ENCODE measurements at places on chromosomes 3 and 15. TPM values are rescaled to one million over a fixed set of nuclear protein-coding genes. Genes with fewer than 3 reads are reported as not detected.
A peak's percentile ranks its signal among the peaks of the same experiment; 100 is the strongest.

The LXN gene
- 7.6 TPM for polyA plus RNA-seq

The PRICKLE2 gene
- not detected for polyA plus RNA-seq

The ROBO2 gene
- not detected for polyA plus RNA-seq

The CCR3 gene
- polyA plus RNA-seq: 0.44 TPM

The REC114 gene
- polyA plus RNA-seq: not detected

DNA sequence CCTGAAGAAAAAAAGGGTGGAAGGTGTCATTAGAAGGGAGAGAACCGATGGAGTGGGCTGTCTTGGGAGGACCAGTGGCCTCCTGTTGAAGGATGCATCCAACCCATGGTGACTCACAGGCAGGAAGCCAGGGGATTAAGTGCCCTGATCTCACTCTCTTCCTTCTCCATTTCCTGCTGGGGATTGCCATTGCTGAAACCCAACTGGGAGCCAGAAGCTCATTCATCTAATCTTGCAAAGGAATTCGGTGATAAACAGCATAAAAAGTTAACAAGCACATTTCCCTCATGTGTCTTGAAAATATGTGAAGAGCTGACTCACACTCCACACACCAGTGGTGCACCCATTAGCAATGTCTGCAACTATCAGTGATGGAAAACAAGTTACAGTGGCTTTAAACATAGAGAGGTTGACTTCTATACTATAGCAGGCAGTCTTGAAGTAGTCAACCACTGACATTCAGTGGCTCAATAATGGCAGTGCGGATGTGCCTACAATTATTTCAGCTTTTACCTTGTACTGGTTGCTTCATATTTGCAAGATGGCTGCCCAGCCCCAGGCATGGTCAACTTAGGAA lies 12.8 kb upstream of the CSRNP1 start:
- peak overlapping the region; percentile 88 for H3K27ac ChIP-seq
- peak overlapping the region; percentile 13 for H3K4me3 ChIP-seq
- peak; percentile 68 for DNase-seq
- no peaks in the 10 kb centered on the region for H3K27me3 ChIP-seq
- peaks cover 45% of the 10 kb centered on the region for H3K4me1 ChIP-seq

GRCh38 chr15:66252685-66253417 lies 699 bp downstream of the MEGF11 start:
- peaks cover 89% of the 10 kb centered on the region for H3K27me3 ChIP-seq
- no peak overlapping the region for H3K27ac ChIP-seq
- peak overlapping the region; percentile 33 for H3K4me3 ChIP-seq

DNA sequence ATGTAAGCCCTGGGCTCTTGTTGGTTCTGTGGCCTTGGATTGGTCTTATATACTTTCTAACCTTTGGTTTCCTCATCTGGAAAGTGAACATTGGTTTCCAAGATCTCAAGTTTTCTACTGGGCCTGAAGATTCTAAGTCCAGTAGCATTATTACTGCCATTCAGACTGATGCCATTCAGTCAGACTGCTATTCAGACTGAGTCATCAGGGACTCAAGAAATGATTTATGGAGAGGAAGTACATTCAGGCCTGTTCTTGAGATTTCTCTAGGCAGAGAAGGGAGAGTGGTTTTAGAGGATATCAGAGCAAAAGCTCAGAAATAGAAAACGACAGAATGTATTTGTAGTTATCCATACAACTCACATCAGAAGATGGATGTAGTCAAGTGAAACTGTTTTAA lies 557.2 kb downstream of the NR2F2 start:
- H3K27ac ChIP-seq: no peak overlapping the region
- no peak for DNase-seq
- H3K4me3 ChIP-seq: no peak overlapping the region
- H3K27me3 ChIP-seq: peaks cover 1% of the 10 kb centered on the region
- H3K36me3 ChIP-seq: no peaks in the 10 kb centered on the region
- no peaks in the 10 kb centered on the region for H3K4me1 ChIP-seq

DNA sequence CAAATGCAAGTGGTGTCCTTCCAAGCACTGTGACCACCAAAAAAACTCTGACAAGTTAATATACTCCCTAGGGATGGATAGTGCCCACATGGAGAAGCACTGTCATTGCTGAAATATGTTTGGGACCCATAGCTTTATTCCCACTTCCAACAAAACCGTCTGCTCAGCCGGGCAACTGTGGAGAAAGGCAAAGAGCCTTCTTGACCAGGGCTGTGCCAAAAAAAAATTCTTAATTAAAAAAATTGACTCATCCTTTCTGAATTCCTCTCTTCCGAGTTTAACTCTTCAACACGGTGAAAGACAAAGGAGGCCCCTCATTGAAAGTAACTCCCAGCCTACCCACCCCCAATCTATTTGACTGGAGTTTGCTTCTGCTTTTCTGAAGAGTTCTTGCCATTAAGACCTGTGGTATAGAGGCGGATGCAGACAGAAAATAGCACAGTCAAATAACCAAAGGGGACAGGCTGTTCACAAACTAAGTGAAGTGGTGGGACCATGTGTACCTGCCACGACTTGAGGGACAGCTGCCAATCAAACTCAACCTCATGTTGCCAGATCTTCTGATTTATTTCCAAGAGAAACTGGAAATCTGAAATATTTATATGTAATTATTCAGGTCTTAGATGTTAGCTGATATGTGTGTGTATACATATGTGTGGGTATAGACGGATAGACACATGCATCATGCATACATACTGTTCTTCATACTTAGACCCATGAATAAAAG lies 135.4 kb upstream of the PFN2 start:
- DNase-seq: no peak
- H3K27ac ChIP-seq: no peak overlapping the region
- H3K4me3 ChIP-seq: no peak overlapping the region
- no peaks in the 10 kb centered on the region for H3K36me3 ChIP-seq
- no peaks in the 10 kb centered on the region for H3K4me1 ChIP-seq
- H3K27me3 ChIP-seq: no peaks in the 10 kb centered on the region

- no peak overlapping the region for H3K4me3 ChIP-seq
- no peaks in the 10 kb centered on the region for H3K36me3 ChIP-seq
- DNase-seq: no peak
- no peak overlapping the region for H3K27ac ChIP-seq
Measured at GRCh38 chr15:48842501-48842900, 31.6 kb upstream of the CEP152 start.

DNA sequence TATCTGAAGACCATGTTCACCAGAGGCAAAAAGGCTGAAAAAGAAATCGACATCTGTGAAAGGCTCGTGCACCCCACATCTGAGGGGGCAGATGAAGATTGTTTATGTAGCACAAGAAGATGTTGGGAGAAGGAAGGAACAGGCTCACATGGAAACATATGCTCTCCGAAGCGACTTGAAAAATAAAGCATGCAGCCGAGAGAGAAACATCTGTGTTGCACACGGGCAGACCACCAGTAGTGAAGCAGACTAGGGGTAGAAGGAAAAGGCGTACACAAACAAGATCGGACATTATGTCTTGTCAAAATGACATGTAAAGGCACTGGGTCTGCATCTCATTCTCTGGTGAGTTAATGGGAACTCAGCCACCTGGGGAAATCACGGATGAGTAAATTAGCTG lies 356.5 kb downstream of the ZIC4 start:
- H3K36me3 ChIP-seq: no peaks in the 10 kb centered on the region
- no peak overlapping the region for H3K27ac ChIP-seq
- no peaks in the 10 kb centered on the region for H3K27me3 ChIP-seq

DNA sequence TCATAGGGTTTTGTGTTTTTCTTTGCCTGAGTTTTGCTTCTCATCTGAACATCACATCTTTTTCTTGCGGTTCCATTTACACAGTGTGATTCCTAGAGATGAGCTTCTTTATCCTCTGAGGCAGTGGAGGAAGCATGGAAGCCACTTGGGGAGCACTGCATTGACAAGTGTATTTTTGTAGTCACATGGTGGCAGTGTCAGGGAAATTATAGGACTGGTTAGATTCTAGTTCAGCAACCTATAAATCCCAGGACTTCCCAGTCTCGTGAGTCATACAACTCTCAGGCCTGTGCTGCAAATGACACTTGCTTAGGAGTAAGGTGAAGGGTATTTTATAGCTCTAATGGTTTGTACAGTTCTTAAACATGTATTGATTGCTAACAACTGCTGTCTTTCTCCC lies 58.4 kb downstream of the RBM6 start:
- no peak overlapping the region for H3K4me3 ChIP-seq
- H3K27me3 ChIP-seq: no peaks in the 10 kb centered on the region
- H3K4me1 ChIP-seq: no peaks in the 10 kb centered on the region
- no peak for DNase-seq
- no peak overlapping the region for H3K27ac ChIP-seq
- H3K36me3 ChIP-seq: peaks cover 57% of the 10 kb centered on the region

- no peaks in the 10 kb centered on the region for H3K4me1 ChIP-seq
- no peaks in the 10 kb centered on the region for H3K27me3 ChIP-seq
- H3K27ac ChIP-seq: no peak overlapping the region
Measured at GRCh38 chr3:90091549-90091948, 984.1 kb downstream of the EPHA3 start.

GRCh38 chr3:89238846-89239245 lies 131.4 kb downstream of the EPHA3 start:
- no peak overlapping the region for H3K27ac ChIP-seq
- no peaks in the 10 kb centered on the region for H3K27me3 ChIP-seq
- no peak for DNase-seq

- no peaks in the 10 kb centered on the region for H3K27me3 ChIP-seq
- H3K4me3 ChIP-seq: no peak overlapping the region
- H3K27ac ChIP-seq: no peak overlapping the region
- H3K36me3 ChIP-seq: peaks cover 50% of the 10 kb centered on the region
Measured at GRCh38 chr3:138686771-138687221, 78.2 kb downstream of the FAIM start.

- H3K27me3 ChIP-seq: no peaks in the 10 kb centered on the region
- no peak overlapping the region for H3K4me3 ChIP-seq
- no peak for DNase-seq
Measured at GRCh38 chr3:127964053-127964452, 49.0 kb downstream of the KBTBD12 start.

GRCh38 chr3:112847692-112848091 lies 1.0 kb upstream of the CD200R1L start:
- H3K27ac ChIP-seq: no peak overlapping the region
- no peaks in the 10 kb centered on the region for H3K36me3 ChIP-seq
- DNase-seq: no peak
- H3K4me3 ChIP-seq: no peak overlapping the region
- H3K4me1 ChIP-seq: no peaks in the 10 kb centered on the region

GRCh38 chr3:69410301-69410700 lies 24.4 kb upstream of the FRMD4B start:
- H3K4me3 ChIP-seq: no peak overlapping the region
- DNase-seq: peak; percentile 59
- peaks cover 2% of the 10 kb centered on the region for H3K36me3 ChIP-seq
- H3K27ac ChIP-seq: no peak overlapping the region

DNA sequence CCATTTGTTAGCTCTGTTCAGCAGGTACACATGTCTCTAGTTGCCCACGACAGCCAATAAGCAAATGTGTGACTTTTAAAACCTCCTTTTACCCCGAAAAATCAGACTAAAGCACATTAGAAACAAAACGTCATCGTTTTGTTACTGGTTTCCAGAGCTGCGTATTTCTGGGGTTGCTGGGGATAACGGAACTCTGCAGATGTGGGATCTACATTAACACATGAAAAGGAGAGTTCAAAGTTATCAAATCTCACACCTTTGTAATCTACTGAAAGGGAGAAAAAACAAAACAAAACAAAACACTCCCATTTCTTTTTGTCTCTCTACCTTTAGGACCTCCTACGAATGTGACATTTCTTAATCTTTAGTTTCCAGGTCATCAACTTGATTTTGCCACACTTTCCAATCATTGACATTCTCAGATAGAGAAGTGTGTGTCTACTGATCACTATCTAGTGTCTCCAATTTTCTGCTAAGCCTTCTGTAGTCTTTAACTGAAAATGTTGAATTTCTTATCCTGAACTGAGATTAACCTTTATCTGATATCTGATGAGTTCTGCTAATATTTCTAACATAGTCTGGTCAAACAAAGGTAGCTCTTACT lies 93.0 kb upstream of the TSPAN3 start:
- H3K27me3 ChIP-seq: no peaks in the 10 kb centered on the region
- DNase-seq: no peak
- no peak overlapping the region for H3K27ac ChIP-seq
- H3K36me3 ChIP-seq: no peaks in the 10 kb centered on the region
- H3K4me1 ChIP-seq: peaks cover 12% of the 10 kb centered on the region

GRCh38 chr3:11221818-11222415 lies 50.3 kb upstream of the ATG7 start:
- H3K27me3 ChIP-seq: no peaks in the 10 kb centered on the region
- no peak overlapping the region for H3K27ac ChIP-seq
- H3K36me3 ChIP-seq: peaks cover 10% of the 10 kb centered on the region
- DNase-seq: no peak
- peaks cover 52% of the 10 kb centered on the region for H3K4me1 ChIP-seq
- no peak overlapping the region for H3K4me3 ChIP-seq

- peaks cover 50% of the 10 kb centered on the region for H3K4me1 ChIP-seq
- H3K27me3 ChIP-seq: peaks cover 2% of the 10 kb centered on the region
- H3K4me3 ChIP-seq: no peak overlapping the region
- no peaks in the 10 kb centered on the region for H3K36me3 ChIP-seq
- no peak for DNase-seq
- H3K27ac ChIP-seq: no peak overlapping the region
Measured at GRCh38 chr3:196122688-196123046, 40.8 kb upstream of the TFRC start.
